Myometrial cell (primary cell): ENCODE measurements at places on chromosomes 4 and X. TPM values are rescaled to one million over a fixed set of nuclear protein-coding genes. Genes with fewer than 3 reads are reported as not detected.

CXCL6 gene
- total RNA-seq = 0.58 and 4.6 TPM in 2 replicates

SYTL4 gene
- 6.1 and 7.1 TPM in 2 replicates for total RNA-seq

SRPK3 gene
- total RNA-seq = 0.35 TPM in 1 of 2 replicates, not detected in the other

HDX gene
- total RNA-seq = 2.9 and 8.5 TPM in 2 replicates

GAGE1 gene
- total RNA-seq = not detected in 2 replicates

CCDC160 gene
- total RNA-seq = not detected in 2 replicates

PDGFC gene
- total RNA-seq = 62.8 and 77.8 TPM in 2 replicates

MORC4 gene
- total RNA-seq = 18.8 and 19.9 TPM in 2 replicates

CTAG2 gene
- total RNA-seq = not detected in 2 replicates

FAAH2 gene
- not detected in 2 replicates for total RNA-seq

TMPRSS11E gene
- total RNA-seq = not detected in 2 replicates

PGAM4 gene
- total RNA-seq = not detected in 2 replicates

TKTL1 gene
- total RNA-seq = not detected in 2 replicates

VSIG4 gene
- not detected in 2 replicates for total RNA-seq

UGT2B7 gene
- 0.71 TPM in 1 of 2 replicates, not detected in the other for total RNA-seq
